ENCODE measurements at places on chromosomes 1 and 21.

- DNase-seq = no peak
Observed at GRCh38 chr1:219085988-219086387, 87.7 kb upstream of the LYPLAL1 start.

- DNase-seq = no peak
Observed at GRCh38 chr1:226378071-226378470, 29.8 kb downstream of the PARP1 start.

- no peak for DNase-seq
Observed at GRCh38 chr21:41681939-41682718, 84.7 kb downstream of the RIPK4 start.

- DNase-seq = peak; percentile 8
Observed at GRCh38 chr1:2796890-2797740, 4.4 kb downstream of the TTC34 start.

DNA sequence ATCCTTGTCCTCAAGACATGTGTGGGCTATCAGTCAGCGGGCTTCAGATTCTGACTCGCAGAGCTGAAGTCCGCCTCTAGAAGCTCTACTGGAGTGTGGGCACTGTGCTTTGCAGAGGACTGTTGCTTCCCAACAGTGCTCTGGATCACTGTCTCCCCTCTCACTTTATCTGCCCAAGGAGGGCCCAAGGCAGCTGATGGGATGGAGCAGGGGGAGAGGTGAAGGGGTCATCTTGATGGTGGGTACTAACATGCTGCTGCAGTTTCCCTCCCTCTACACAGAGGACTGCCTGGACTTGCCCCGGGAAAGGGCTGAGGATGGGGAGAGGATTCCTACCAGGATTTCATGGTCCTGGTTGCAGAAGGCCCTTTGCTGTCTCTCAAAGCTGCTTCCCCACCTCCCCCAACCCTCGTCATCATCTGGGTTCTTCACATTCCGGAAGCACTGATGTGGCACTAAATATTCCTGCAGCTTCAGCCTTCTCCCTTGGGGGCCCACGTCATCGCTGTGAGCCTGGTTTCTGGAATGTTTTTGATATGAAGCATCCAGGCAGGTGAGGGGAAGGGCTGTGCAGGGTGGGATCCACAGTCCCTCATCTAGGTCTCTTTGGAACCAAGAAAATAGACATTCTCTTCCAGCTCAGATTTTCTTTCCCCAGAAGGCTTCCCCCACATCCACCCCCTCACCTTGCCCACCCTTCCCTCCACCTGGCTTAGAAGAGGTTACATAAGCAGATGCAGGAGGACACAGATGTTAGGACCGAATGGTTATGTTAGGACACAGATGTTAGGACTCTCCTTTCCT lies 23.2 kb downstream of the NUAK2 start:
- DNase-seq = peak; percentile 67

GRCh38 chr1:17709981-17710380 lies 45.2 kb upstream of the ACTL8 start:
- no peak for DNase-seq

GRCh38 chr1:194103516-194104246 lies 917.3 kb upstream of the B3GALT2 start:
- no peak for DNase-seq

- DNase-seq = peak; percentile 68
Observed at GRCh38 chr1:9128520-9129265, at the start of gene GPR157. Gene GPR157, minus strand, starts transcription at chr1:9129102. Its CDS starts 75 bp downstream, at chr1:9129027.

GRCh38 chr1:51439895-51440294 lies 79.2 kb downstream of the EPS15 start:
- DNase-seq = no peak

DNA sequence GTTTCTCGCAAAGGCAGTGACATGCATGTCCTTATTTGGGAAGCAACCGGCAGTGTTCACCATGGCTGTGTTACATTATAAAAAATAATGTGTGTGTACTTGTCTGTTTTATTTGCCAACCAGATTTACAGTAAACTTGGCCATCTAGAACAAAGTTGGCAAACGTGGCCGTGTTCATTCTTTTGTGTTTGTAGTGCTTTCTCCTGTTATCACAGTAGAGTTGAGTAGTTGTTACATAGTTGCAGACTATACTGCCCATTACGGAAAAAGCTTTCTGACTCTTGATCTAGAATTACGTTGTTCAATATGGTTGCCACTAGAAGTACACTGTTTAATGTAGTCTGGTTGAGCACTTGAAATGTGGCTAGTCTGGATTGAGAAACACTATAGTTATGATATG lies 19.4 kb downstream of the SOAT1 start:
- DNase-seq = no peak

GRCh38 chr1:27563341-27563590 lies 40.7 kb downstream of the AHDC1 start:
- no peak for DNase-seq
